Endothelial cell of umbilical vein (primary cell): ENCODE measurements at places on chromosomes 12 and 14.

- peak; percentile 47 for DNase-seq
Measured at GRCh38 chr14:85534458-85535293, 4.7 kb downstream of the FLRT2 start.

- no peak for DNase-seq
Measured at GRCh38 chr12:22802883-22803630, 178.1 kb downstream of the ETNK1 start.

GRCh38 chr12:118549510-118549980 is 173.2 kb downstream of the SUDS3 start:
- no peak for DNase-seq

GRCh38 chr14:20782280-20782890 is 1.3 kb downstream of the RNASE6 start:
- peak; percentile 56 for DNase-seq

DNA sequence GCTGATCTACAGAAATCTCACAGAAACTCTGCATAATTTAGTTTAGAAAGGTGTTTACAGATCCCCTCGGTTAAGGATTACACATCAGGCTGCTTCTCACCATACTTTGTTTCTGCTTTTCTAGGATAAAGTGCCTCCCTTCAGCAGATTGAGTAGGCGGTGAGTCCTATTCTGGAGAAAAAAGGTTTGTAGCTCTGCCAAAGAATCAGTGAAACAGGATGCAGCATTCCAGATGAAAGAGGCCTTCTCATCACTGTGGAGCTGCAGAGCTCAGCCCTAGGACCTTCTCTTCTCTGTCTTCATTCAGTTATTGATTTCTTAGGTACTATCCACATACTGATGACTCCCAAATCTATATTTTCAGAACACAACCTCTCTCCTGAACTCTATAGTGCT is 155.5 kb upstream of the KRR1 start:
- peak; percentile 58 for DNase-seq
